Gastrocnemius medialis (tissue), 4 donors: ENCODE measurements at places on chromosomes 2 and 18.

GRCh38 chr2:3277050-3277747 is 100.4 kb downstream of the EIPR1 start:
- H3K27ac ChIP-seq: no peak overlapping the region
- H3K27me3 ChIP-seq: no peaks in the 10 kb centered on the region
- H3K4me1 ChIP-seq: no peaks in the 10 kb centered on the region
- no peaks in the 10 kb centered on the region for H3K36me3 ChIP-seq
- no peak for DNase-seq

DNA sequence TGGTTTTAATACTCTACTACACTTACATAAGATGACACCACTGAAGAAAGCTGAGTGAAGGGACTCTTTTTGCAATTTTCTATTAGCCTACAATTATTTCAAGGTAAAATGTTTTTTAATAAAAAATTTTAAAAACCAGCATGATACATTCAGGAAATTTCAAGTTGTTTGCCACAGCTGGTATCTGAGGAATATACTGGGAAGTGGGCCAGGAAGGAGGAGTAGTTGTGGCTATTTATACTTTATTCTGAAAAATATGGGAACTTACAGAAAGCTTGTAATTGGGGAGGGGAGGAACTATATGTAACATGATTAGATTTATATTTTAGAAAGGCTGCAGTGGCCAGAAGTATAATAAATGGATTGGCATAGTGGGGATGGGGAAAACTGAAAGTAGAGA is 40.8 kb downstream of the WDR35 start:
- no peaks in the 10 kb centered on the region for H3K4me1 ChIP-seq
- no peak overlapping the region for H3K4me3 ChIP-seq
- no peaks in the 10 kb centered on the region for H3K27me3 ChIP-seq

- no peaks in the 10 kb centered on the region for H3K36me3 ChIP-seq
- no peaks in the 10 kb centered on the region for H3K27me3 ChIP-seq
- no peaks in the 10 kb centered on the region for H3K4me1 ChIP-seq
Measured at GRCh38 chr2:30932870-30933269, 125.6 kb upstream of the CAPN13 start.

DNA sequence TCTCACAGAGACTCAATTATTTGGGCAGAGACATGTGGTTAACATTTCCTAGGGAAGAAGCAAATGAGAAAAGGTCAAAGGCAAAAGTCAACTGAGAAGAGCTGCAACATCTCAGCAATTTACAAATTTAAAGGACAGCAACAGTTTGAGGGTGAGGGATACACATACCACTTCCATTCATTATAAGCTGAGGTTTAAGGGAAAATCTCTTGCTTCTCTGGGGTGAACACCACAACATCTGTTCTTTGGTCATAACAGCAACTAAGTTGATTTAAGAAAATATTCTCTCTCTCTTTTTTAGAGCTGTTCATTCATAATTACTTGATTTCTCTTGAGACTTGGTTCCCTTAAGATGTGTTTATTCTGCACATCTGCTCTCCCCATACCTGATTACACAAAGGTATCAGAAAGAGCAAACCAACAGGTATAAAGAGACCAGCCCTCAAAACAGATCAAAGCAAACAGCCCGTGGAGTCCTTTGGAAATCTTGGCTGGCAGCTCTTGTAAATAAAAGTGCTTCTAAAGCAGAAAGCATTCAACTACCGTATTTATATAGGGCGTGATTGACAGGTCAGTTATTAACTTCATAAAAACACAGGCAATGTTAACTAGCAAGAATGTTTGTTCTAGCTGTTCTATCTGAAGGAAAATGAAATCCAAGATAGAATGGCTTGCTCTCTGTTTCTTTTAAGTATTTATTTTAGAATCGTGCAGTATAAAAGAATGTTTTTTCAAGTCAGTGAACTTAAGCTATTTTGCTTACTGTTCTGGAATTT is 132.8 kb downstream of the THADA start:
- no peak overlapping the region for H3K4me3 ChIP-seq
- peak overlapping the region; percentile 6 for H3K27ac ChIP-seq
- H3K36me3 ChIP-seq: no peaks in the 10 kb centered on the region
- no peak for DNase-seq
- peaks cover 49% of the 10 kb centered on the region for H3K4me1 ChIP-seq
- H3K27me3 ChIP-seq: no peaks in the 10 kb centered on the region

DNA sequence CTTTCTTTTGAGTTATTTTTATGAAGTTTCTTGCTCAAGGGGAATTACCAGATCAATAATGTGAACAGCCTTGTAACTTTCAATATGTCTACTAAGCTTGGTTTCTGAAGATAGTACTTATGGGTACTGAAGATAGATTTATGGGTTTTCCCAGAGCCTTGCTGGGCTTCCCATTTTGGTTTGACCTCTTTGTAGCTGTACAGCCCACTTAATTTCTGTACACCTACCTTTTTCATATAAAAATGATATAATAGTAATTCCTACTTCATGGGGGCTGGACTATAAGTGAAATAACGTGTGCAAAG is 22.2 kb downstream of the IL1R2 start:
- no peak overlapping the region for H3K27ac ChIP-seq
- no peak for DNase-seq
- H3K27me3 ChIP-seq: no peaks in the 10 kb centered on the region
- no peak overlapping the region for H3K4me3 ChIP-seq
- H3K4me1 ChIP-seq: no peaks in the 10 kb centered on the region
- H3K36me3 ChIP-seq: no peaks in the 10 kb centered on the region

- no peak overlapping the region for H3K27ac ChIP-seq
- no peaks in the 10 kb centered on the region for H3K4me1 ChIP-seq
- no peaks in the 10 kb centered on the region for H3K36me3 ChIP-seq
- H3K27me3 ChIP-seq: no peaks in the 10 kb centered on the region
Measured at GRCh38 chr2:188404341-188405004, 112.8 kb downstream of the GULP1 start.

DNA sequence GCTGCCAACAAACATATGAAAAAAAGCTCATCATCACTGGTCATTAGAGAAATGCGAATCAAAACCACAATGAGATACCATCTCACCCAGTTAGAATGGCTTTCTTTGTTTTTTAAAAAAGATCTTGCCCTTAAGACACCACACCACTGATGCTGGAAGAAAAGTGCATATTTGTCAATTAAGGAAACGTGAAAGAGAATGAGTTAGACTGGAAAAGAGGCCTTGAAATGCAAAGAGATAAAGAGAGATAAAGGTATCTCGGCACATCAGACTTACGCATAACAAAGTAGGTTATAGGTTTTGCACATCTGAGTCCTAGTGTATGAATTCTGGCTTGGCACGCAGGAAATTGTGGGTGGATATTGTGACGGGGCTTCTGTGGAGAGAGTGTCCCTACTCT is 149.5 kb downstream of the MTX2 start:
- H3K27ac ChIP-seq: no peak overlapping the region
- no peak overlapping the region for H3K4me3 ChIP-seq
- no peaks in the 10 kb centered on the region for H3K36me3 ChIP-seq
- H3K4me1 ChIP-seq: no peaks in the 10 kb centered on the region

DNA sequence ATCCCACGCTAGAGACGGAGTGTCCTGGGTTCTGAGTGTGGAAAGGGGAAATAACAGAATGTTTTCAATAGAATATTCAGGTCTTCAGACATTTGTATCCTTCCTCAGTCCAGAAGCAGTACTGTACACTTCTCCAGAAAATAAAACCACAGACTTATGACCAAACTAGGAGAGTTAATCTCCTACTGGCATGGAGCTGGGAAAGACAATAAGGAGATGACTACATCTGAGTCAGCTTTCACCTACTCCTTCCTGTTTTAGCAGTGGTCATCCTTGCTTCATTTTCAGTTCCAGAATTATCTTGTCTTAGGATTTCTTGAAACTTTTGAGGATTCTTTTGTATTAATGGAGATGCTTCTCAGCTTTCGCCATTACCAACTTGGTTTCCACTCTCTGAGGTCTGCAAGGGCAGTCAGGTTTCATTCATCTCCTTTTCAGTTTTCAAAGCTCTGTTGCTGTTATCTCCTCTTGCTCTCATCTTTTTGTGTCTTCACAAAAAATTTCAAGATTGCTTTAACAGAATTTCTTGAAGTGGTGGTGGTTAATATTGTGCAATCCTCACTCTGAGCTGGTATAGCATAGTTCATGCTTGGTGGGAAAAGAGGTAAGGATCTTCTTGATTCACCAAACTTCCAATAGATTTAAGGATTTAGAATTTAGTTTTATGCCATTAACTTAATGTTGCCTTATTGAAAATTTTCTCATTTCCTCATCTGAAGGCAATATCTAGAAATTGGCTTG is 23.7 kb upstream of the NR4A2 start:
- no peaks in the 10 kb centered on the region for H3K4me1 ChIP-seq
- H3K27ac ChIP-seq: no peak overlapping the region

GRCh38 chr2:225598426-225598825 is 198.9 kb downstream of the NYAP2 start:
- H3K27me3 ChIP-seq: no peaks in the 10 kb centered on the region
- H3K4me1 ChIP-seq: no peaks in the 10 kb centered on the region
- no peak overlapping the region for H3K4me3 ChIP-seq
- DNase-seq: no peak
- no peaks in the 10 kb centered on the region for H3K36me3 ChIP-seq

- no peak overlapping the region for H3K27ac ChIP-seq
- no peaks in the 10 kb centered on the region for H3K4me1 ChIP-seq
- H3K27me3 ChIP-seq: no peaks in the 10 kb centered on the region
- H3K36me3 ChIP-seq: no peaks in the 10 kb centered on the region
- no peak for DNase-seq
- no peak overlapping the region for H3K4me3 ChIP-seq
Measured at GRCh38 chr2:143875295-143876233, 644.4 kb downstream of the ZEB2 start.

DNA sequence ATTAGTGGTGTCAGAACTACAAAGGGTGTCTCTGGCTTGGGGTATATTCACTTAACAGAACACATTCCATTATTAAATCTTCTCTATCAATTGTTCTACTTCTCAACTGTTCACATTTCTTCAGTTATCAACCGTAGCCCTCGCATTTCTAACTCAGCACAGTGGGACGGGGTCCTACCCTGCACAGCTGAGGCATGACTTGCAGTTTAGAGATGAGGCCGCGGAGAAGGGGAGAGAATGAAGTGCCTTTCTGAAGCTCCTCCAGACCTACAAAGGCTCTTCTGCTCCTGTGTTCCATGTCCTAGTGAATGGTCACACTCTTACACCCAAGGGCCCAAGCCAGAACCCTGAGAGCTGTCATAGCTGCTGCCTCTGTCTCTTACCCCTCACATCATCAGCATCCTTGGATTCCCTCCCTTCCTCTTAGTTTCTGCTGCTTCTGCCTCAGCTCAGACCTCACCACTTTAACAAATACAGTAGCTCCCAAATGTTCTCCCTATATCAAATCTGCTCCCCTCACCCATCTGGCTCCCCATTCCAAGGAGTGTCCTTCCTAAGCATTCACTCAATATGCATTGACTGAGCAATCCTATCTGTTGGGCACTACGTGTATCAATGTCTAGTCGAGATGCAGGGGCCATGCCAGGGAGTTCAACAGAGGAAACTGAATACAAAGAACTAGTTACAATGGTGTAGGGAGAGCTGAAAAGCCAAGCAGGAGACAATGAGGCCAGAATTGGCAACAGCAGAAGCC is 34.3 kb upstream of the MRPL19 start:
- no peak overlapping the region for H3K4me3 ChIP-seq
- H3K27me3 ChIP-seq: peaks cover 7% of the 10 kb centered on the region
- H3K36me3 ChIP-seq: no peaks in the 10 kb centered on the region
- no peak for DNase-seq

DNA sequence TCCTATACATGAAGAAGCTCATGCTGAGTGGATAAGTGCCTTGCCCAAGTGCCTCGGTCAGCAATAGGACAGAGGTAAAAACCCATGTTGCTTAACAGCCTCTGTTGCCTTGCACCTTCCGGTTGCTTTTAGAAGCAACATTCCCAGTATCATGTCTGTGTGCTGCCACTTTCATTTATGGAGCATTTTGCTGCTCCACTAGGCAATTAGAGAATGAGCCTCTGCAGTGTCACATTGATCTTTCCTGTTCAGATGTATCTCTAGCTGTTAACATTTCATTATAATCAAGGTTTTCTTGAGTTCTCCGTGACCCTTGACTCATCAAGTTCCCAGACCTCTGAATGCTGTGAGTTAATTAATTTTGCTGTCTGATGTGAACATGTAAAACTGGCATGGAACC is 134.5 kb upstream of the EPB41L3 start:
- no peaks in the 10 kb centered on the region for H3K36me3 ChIP-seq
- no peak overlapping the region for H3K4me3 ChIP-seq
- H3K27ac ChIP-seq: no peak overlapping the region
- H3K27me3 ChIP-seq: no peaks in the 10 kb centered on the region

GRCh38 chr18:3498698-3499471 is 48.9 kb downstream of the TGIF1 start:
- no peaks in the 10 kb centered on the region for H3K4me1 ChIP-seq

DNA sequence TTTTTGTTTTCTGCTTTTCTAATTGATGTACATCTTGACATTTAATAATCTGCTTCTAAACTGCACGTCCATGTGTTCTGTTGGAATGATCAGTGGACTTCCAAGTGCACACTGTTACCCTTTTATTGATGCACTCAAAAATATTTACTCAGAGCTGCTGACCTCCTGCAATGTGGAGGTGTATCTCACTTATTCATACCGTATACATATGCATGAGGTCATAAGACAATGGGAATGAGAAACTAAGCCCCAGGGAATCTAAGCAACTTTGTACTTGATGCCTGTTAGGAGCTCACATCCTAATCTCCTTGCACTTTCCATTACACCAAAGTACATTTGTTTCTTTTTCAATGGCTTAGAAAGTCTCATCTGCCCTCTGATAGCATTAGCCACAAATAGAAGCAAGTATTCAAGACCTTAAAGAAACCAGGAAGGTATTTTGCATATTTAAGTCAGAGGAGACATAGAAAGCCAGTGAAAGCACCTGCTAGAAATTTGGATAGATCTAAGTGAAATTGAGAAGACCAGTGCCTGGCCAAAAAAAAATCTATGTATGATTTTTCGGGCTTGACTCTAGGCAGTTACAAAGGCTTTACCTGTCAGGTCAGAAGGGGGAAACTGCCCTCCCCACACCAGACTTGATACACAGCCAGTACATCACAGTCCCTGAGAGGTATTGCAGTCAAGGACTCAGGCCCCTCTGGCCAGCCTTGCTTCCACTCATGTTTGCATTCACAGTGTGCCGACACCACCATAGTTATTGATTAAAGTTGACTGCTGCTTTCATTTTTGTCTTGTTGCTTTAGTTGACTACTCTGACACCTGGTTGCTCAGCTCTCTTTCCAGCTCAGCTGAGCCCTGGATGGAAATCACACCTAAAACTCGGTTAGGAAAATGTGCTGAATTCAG is 391.7 kb upstream of the CYRIA start:
- DNase-seq: no peak
- no peak overlapping the region for H3K4me3 ChIP-seq
- no peak overlapping the region for H3K27ac ChIP-seq
- H3K27me3 ChIP-seq: no peaks in the 10 kb centered on the region
- no peaks in the 10 kb centered on the region for H3K36me3 ChIP-seq
- H3K4me1 ChIP-seq: no peaks in the 10 kb centered on the region

GRCh38 chr2:180553094-180553715 is 427.2 kb upstream of the UBE2E3 start:
- H3K36me3 ChIP-seq: no peaks in the 10 kb centered on the region
- no peak overlapping the region for H3K27ac ChIP-seq
- H3K4me3 ChIP-seq: no peak overlapping the region
- DNase-seq: no peak
- no peaks in the 10 kb centered on the region for H3K27me3 ChIP-seq
- H3K4me1 ChIP-seq: no peaks in the 10 kb centered on the region
